Hindlimb muscle (tissue), 1 donor: ENCODE measurements at places on chromosomes 5 and 9. TPM values are rescaled to one million over a fixed set of nuclear protein-coding genes. Genes with fewer than 3 reads are reported as not detected.

- DNase-seq, result no peak
These were observed 89.6 kb downstream of the INSL6 start for GRCh38 chr9:5095795-5096194.

The AGXT2 gene
- not detected for polyA plus RNA-seq

DNA sequence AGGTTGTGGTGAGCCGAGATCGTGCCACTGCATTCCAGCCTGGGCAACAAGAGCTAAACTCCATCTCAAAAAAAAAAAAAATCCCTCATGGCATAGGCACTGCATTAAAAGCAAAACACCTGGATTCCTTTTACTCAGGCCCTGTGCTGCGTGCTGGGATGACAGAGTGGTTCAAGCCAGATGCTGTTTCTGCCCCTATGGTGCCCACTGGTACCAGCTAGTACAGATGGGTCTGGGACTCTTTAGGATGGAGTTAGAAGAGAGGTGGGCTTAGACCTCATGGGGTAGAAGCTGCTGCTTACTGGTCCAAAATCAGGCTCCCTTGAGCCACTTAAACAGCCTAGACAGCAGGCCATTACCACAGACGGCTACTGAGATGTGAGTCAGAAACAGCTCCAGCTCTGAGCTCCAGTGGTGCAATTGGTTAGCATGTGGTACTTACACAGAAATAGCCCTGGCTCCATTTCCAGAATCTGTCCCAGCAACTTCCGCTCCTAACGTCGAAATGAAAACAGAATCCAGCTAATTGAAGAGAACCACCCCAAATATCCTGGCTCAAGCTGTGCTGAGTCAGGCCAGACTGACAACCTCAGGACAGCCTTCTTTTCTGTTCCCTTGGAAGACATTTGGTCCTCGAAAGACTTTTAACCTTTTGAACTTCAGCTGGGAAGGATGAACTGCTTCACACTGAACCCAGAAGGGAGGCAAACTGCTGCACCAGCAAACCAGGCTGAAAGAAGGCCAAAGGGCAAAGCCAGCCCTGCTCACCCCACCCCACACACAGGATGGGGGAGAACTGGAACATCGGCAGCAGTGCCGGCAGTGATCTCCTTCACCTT lies 15.5 kb downstream of the C5orf15 start:
- no peak for DNase-seq

- no peak for DNase-seq
These were observed 295.7 kb upstream of the TUT7 start for GRCh38 chr9:86649913-86650312.

The ECM2 gene
- polyA plus RNA-seq, result 18.0 TPM

The NFIL3 gene
- 23.5 TPM for polyA plus RNA-seq

DNA sequence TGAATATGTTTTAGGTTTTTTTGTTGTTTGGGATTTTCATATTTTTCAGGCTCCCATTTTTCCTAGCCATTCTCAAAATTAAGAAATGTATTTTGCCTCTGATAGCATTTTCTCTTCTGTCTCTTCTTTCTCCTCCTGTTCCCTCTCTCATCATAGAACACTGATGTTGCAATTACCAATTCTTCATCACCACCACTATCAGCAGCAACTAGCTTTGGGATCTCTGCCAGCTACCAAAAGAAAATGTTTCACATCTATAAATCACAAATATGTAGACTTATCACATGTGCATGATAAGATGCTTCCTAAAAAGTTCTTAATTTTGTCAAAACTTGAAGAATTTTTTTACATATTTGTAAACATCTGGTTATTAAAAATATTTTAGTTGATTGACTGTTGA lies 887.1 kb downstream of the MAT2B start:
- DNase-seq, result no peak

The LMX1B gene
- polyA plus RNA-seq, result 0.28 TPM
